SK-N-SH (cell line): ENCODE measurements at places on chromosomes 1 and 21.

- no peak for DNase-seq
Measured at GRCh38 chr21:28851645-28852044, 141.0 kb downstream of the LTN1 start.

GRCh38 chr1:40247655-40248054 lies at the start of gene TMCO2:
Gene TMCO2 (plus strand): TSS chr1:40247937. CDS start chr1:40247994, 57 bp downstream.
- DNase-seq: no peak

DNA sequence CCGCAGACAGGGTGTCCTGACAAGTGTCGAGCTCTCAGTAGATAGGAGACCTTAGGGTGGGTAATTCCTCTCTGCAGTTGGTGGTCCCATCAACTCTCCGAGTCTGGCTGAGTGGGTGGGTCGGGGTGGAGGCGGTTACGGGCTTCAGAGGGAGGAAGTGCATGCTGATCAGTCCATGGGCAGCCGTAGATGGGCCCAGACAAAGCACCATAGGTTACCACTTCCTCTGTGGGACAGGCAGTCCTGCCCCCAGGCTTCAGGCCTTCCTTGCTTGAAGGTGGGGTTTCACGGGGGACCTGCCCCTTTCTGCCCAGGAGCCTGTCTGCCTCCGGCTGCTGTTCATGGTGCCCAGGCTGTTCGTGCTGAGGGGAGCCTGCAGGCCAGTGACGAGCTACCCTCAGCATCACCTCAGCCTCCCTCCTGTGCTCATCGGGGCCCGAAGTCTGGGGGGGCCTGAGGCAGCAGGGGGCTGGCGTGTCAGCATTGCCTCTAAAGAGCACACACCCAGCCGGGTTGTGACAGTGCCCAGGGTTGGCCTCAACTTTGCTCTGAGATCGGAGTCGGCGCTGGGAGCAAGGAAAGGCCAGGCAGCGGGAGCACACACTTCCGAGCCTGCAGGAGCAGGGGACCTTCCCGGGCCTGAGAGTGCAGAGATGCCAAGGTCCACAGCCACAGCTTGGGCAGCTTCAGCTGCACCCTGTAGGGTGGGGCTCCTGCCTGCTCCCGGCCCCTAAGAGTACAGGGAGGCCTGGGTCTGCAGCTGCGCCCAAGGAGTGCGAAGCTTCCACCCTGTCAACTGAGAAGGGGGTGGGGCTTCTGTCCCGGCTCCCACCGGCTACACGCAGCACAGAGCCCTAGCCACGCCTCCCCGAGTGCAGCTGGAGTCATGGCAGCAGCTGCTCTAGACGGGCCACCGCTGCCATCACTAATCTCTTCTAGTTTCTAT lies 225.4 kb upstream of the NRIP1 start:
- DNase-seq: peak; percentile 58

DNA sequence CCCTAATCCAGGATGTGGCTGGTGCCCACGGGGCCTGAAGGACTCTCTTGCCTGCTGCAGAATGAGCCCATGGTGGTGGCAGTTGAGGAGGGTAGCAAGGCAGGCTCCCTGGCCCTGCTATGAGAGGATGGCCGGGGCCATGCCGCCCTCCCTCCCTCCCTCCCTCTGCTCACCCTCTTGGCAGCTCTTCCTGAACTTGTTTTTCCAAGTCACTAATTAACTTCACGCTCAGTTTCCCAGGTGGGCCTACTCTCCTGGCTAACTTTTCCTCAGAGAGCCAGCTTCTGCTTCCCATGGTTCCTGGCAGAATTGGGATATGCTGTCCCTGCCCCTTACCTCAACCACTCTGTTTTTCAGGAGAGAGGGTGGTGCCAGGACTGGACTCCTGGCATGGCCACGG lies 10.2 kb downstream of the KCNC4 start:
- no peak for DNase-seq

GRCh38 chr1:158011714-158012113 lies 18.3 kb downstream of the KIRREL1 start:
- no peak for DNase-seq

DNA sequence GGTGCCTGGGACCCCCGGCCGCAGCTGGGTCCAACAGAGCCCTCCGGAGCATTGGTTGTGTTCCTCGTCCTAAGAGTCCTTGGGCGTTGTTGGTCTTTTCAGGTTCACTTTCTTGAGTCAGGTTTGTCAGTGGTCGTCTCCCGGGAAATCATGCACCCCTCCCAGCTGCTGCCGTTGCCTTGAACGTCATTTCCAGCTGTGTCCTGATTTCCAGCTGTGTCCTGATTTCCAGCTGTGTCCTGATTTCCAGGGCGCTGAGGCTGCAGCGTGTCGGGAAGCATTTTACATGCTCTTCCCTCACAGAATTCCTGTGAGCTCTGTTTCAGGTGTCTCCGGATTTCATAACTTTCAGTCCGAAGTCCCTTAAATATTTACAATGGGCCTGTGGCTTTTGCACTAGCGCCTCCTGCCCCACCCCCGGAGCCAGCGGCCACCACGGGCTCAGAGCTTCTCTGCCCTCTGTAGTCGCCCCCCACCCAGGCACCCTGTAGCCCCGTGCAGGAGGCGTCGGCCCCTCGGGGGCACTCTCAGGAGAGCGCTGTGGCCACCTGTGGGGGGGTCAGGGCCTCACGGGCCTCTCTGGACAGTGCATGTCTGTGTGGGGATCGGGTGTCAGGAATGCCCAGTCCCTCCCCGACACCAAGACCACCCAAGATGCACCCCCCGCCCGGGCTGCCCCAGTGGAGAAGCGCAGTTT lies 66.7 kb downstream of the COL18A1 start:
- DNase-seq: no peak

- peak; percentile 88 for DNase-seq
Measured at GRCh38 chr1:84298328-84298683, 3.2 kb upstream of the SAMD13 start.

DNA sequence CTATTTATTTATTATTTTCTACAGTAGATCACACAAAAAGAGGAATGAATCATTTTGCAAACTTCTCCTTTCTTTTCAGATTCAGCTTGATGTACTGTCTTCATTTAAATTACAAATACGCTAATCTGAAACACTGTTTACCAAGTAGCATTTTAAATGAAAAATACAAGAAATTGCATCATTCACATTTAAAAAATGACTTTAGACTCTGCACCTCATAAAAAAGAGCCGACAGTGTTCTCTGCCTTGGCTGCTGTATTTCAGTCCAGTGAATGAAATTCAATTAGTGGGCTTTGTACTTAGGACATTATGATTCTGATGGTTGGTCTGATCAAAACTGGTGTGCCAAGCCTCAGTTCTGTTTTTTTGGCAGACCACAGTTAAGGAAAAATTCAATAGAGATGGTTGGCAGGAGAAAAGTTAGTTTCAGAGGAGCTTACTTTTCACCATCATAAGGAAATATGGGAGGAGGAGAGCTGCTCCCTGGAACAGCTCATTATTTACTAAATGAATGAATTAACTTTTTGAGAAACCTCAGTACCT lies 222.4 kb upstream of the ESRRG start:
- no peak for DNase-seq

DNA sequence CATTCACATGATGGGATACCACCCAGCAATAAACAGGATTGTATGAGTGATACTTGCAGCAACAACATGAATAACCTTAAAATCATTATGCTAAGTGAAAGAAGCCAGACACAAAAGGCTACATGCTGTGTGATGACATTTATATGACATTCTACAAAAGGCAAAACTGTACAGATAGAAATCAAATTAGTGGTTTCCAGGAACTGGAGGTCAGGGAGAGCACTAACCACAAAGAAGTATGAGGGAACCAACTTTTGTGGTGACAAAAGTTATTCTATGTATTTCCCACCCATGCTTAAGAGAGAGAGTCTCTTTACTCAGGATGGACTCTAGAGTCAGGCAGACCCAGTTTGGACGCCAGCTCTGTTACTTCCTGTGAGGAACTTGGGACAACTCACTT lies 364.5 kb upstream of the DAB1 start:
- DNase-seq: no peak

GRCh38 chr1:37372302-37372701 lies 102.1 kb upstream of the ZC3H12A start:
- DNase-seq: no peak

DNA sequence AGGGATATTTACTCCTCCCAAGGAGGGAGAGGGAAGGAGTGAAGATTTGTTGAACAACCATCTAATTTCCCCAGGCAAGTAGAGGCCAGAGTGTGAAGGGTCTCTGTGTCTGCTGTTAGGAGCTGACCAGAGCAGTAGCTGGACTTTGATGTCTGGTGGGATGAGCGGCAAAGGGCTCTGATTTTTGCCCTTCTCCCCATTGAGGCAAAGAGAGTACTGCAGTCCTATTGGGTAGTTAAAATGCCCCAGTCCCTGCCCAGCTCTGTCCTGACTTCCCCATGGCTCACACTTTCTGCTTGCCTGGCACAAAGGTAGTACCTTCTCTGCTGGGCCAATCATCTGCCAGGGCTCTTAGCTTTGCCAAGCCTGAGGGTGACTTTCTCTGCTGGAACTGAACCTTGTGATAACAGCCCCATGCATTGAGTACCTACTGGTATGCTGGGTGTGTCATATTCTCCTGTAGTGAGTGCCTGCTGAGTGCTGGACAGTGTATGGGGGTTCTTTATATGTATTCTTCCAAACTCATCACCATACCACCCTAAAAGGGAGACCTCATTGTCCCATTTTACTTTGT lies 64.0 kb upstream of the SELENON start:
- DNase-seq: no peak

DNA sequence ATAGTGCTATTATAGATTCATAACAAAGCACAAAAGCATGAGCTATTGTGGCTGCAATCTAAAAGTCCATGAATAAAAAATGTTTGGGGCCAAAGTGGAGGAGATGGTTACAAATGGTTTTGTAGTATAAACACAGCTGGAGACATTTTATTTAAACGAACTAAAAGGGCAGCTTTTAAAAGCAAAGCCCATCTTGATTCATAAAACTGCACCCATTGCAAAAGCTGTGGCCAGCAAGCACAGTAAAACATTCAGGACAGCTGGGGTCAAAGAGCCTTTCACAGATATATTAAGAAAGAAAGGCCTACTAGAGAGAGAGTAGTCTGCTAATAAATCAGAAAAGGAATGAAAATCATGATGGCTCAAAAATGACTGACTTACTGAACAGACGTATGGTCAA lies 520.8 kb downstream of the NUF2 start:
- DNase-seq: no peak

DNA sequence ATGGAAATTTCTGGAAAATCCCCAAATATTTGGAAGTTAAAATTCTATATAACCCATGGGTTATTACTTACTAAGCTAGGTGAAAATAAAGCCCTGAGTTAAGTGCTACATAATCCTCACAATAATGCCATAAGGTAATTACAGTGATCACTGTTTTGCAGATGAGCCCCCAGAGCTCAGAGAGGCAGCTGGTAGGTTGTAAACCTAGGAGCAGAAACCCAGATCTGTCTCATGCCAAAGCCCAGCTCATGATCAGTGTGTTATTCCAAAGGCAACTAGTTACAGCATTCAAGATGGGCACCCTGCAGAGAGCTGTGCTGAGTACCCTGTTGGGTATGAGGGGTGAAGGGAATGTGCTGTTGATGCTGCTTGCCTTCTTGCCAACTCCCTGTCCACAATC lies 10.8 kb upstream of the MYOG start:
- no peak for DNase-seq

DNA sequence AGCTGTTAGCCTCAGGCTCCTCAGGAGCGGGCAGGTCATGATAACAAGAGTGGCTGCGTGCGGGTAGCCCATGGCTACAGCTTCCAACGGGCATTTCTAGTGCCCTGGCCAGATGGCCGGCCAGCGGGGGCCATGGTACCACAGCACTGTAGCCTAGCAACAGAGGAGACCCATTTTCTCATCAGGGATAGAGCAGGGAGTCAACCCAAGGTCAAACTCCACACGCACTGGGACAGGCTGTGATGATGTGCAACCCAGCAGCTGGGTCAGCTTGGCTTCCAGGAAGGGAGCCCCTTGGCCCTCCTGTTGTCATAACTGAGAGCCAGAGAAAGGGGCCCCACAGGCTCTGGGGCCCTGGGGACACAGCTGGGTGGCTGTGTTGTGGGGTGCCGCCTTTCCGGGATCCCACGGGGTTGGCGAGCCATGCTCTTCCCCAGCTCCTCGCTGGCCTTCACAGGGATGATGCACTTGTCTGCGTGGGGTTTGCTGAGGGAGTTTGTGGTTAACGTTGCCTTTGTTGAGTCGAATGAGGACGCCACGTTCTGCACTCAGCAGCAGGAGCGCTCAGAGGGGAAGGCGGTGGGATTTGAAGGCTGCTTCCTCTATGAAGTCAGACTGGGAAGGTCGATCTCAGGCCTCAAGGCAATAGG lies 46.3 kb downstream of the COL18A1 start:
- DNase-seq: no peak

DNA sequence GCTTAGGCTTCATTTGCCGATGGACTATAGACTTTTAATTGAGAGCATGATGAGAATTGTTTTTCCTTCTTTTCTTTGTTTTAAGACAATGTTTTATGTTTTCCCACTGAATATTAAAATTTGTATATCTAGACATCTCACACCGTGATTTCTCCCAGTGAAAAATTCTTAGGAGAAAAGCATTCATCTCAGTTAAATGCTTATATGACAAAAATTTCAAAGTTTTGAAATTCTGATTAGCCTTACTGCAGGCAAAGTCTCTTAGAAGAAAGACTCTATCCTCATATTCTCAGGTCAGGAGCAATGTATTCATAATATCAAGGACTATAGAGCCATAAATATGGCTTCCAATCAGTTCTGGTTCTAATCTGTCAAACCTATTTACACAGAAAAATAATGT lies 2085.0 kb downstream of the NCAM2 start:
- DNase-seq: no peak

GRCh38 chr1:116477429-116477828 lies 93.4 kb downstream of the CD58 start:
- DNase-seq: no peak

DNA sequence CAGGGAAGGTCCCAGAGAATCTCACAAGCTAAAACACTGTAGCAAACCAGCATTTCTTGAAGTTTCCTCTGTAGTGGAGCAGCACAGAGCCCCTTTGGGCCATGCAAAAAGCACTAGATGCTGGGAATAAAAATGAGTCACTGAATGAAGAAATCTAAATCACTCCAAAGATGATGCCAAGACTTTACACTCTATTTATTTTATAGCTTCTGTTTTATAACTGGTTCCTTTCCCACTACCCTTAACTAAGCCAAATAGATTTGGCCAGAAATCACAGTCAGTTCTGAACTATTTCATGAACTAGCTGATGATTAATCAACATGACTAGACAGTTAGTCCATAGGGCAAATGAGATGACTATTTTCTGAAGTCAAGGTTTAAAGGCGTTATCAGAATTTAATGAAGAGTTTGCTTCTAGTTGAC lies 89.5 kb downstream of the SCMH1 start:
- DNase-seq: no peak

DNA sequence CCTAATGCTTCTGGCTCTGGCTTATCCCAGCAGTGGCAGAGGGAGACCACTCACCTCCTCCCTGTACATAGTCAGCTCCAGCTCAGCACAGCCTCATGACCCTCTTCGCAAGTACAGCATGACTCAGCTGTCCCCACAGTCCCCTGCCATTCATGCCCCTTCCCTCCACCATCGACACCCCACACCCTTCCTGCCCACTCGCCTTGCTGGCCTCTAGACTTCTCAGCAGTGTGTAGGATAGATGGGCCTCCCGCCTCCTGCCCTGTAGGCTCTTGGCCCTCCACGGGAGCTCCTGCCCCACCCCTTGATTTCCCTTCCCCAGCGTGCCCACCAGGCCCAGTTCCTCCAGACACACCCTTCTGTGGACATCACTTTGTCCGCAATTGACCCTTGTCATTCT lies 9.8 kb downstream of the NPR1 start:
- no peak for DNase-seq
